SHP77 treated with DMSO at 0.1 percent for 48 hours (cell line): ENCODE measurements at places on chromosomes 12 and 14.

DNA sequence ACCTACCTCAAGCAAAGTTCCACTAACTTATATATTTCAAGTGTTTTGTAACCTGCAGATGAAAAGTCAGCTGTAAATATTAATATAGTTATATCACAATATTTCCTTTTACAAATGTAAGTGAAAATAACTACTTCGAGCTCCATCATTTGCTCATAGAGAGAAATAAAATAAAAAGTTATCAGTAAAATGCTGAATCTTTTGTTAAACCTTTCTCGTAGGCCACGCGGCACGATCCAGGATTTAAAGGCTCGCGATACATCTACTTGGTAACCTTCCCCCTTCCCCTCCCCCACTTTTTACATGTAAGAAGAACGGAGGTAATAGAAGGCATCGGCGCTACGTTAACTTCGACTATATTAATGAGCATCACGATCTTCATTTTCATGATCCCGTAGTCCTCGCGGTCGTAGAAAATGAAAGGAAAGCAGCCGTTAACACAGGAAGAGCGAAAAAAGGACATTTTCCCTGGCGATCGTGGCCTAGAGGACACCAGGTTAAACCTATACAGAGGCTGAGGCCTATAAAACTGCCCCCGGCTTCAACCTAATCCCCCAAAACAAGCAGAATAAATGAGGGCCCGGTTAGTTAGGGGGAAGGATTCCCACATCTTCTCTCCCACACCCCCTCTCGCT is 508 bp downstream of the HNRNPC start:
- DNase-seq, result peak; percentile 12

GRCh38 chr12:78878866-78879265 is 14.3 kb downstream of the SYT1 start:
- no peak for DNase-seq

DNA sequence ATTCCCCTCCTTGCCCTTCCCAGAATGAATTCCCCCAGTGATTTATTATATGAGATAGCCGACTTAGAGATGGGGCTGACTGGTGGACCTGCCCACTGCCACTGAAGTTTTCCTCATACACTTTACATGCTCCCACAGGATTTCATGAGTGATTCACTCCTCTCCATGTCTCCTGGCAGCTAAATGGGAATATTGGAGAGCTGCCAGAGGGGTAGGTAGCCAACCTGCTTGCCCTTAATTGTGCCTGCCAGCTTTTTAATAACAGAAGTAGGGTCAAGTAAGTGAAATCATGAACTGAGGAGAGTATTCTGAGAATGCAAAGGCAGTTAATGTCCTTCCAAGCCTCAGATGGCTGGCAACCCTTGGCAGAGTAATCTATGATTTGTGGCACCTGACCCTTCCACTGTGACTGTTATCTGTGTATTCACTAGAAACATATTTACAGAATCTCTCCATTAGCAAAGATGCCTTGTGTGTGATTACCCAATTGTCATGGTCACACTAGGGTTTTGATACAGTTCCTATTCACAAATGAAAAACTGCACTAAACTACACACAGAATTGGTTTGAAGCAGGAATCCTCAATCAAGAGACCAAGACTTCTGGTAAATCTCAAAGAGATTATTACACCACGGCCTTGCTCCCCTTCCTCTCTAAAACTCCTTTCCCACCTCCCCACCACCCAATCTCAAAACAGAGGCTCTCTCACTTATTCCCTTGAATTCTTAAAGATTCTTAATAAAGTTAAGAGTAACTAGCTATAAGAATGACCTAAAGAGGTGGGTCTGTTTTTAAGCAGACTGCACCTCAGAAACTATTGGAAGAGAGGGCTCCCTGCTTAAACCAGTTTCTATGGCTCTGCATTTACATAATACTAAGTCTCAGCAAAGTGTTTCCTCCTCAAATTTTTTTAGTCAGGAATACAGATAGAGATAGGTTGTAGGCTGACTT is 17.2 kb downstream of the NKX2-1 start:
- DNase-seq, result peak; percentile 48

- DNase-seq, result no peak
Measured at GRCh38 chr12:124713041-124713435, 145.6 kb upstream of the NCOR2 start.

- no peak for DNase-seq
Measured at GRCh38 chr12:125403843-125404242, 338.6 kb downstream of the AACS start.

- no peak for DNase-seq
Measured at GRCh38 chr14:70013271-70013873, 134.2 kb downstream of the SMOC1 start.

DNA sequence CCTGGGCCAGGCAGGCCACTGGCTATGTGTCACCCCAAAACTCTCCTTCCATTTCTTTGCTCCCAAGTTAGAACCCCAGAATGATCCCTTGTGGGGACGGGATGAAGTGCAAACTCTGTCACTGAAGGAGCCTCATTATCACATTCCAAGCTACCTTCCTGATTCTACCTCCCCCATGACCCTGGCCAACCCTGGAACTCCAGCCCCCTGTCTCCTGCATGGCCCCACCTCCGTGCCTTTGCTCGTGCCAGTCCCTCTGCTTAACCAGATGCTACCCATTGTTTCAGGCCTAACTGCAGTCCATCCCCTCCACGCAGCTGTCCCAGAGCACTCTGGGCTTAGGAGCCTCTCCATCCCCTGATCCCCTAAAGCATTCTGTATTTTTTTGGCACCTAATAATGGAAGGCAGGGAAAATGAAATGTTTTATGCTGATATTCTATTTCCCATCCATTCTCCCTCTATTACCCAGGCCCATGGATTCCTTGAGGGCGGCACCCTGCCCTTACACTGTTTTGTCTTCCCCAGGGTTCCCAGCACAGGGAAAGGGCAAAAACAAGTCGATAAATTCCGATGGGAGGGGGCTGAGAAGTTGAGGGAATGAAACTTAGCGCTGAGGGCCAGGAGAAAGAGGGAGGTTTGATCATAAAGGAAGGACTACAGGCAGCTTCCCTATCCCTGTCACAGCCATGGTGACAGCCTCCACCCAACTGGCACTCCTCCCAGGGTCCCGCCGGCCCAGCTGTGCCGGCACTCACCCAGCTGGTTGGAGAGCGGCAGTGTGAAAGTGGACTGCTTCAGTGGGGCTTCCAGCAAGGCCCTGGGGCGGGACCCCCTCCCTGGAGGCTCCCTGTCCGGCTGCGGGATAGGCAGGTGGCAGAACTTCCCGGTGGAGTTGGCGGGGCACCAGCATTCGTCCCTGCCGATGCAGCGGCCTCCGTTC is 58.1 kb downstream of the ISCA2 start:
- no peak for DNase-seq

GRCh38 chr12:97229004-97229403 is 233.6 kb upstream of the RMST start:
- DNase-seq, result peak; percentile 98

GRCh38 chr12:10392394-10392930 is 2.6 kb upstream of the KLRK1 start:
- DNase-seq, result no peak

GRCh38 chr12:88580051-88580871 is at the start of gene KITLG:
Gene KITLG (minus strand): TSS chr12:88580471. CDS start chr12:88580278, 193 bp downstream.
- peak; percentile 81 for DNase-seq

DNA sequence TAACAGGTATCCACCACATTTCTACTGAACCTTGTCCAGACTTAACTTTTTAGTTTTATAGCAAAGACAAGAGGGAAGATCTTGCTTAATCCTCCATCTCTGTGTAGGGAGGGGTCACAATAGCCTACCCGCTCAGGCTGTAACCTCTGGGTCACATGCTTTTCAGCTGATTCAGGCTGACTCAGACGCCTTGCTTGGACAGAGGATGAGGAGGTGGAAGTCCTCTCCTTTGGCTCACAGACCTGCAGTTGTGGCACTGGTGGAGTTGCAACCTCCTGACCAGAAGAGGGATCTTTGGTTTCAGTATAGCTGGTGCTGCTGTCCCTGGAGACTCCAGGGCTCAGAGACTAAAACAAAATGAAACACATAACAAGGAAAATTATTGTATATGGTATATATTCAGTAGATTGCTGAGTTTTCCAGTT is 16.2 kb downstream of the ACIN1 start:
- no peak for DNase-seq

- no peak for DNase-seq
Measured at GRCh38 chr12:6772726-6773589, 638 bp downstream of the LAG3 start.

GRCh38 chr14:24247422-24247821 is 5.0 kb upstream of the TINF2 start:
- no peak for DNase-seq

DNA sequence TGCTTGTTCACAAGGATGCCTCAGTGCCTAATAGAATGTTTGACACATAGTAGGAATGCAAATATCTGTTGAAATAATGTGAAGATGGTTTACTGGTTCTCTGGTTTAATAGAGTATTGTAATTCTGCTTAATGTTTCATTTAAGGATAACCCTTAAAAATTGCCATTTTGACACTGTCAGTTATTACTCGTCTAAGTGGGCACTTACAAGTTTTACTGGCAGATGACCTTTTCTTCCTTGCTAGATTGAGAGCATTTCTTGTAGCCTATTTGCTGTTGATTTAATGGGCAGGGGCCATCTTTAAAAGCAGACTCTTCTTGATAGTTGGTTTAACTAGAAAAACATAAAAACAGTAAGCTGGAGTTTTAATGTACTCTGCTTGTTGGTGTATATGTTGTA is 1.9 kb downstream of the TMEM263 start:
- DNase-seq, result no peak

GRCh38 chr14:57008534-57008933 is 198.3 kb upstream of the OTX2 start:
- DNase-seq, result no peak

DNA sequence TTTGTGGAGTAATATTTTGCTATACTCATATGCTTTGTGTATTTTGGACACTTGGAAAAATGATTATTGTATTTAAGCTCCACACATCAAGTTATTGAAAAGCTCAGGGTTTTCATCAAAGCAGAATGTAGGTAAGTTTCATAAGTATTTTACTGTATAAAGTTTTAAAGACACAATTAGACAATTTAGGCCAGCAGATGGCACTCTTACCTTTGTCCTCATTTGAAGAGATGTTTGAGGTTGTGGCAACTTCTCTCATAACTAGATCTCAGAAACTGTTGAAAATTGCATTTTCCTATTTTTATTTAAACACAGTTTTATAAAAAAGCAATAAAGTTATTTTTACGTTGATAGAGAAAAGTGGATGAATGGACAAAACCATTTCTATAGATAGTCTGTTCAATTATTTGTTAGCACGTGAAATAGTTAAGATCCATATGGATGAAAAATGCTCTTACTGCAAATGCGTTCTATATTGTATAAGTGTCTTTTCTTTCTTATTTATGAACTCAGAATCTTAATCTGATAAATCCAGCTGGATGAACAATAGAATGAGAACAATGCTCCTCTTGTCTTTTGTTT is 300.0 kb downstream of the AEBP2 start:
- peak; percentile 19 for DNase-seq

DNA sequence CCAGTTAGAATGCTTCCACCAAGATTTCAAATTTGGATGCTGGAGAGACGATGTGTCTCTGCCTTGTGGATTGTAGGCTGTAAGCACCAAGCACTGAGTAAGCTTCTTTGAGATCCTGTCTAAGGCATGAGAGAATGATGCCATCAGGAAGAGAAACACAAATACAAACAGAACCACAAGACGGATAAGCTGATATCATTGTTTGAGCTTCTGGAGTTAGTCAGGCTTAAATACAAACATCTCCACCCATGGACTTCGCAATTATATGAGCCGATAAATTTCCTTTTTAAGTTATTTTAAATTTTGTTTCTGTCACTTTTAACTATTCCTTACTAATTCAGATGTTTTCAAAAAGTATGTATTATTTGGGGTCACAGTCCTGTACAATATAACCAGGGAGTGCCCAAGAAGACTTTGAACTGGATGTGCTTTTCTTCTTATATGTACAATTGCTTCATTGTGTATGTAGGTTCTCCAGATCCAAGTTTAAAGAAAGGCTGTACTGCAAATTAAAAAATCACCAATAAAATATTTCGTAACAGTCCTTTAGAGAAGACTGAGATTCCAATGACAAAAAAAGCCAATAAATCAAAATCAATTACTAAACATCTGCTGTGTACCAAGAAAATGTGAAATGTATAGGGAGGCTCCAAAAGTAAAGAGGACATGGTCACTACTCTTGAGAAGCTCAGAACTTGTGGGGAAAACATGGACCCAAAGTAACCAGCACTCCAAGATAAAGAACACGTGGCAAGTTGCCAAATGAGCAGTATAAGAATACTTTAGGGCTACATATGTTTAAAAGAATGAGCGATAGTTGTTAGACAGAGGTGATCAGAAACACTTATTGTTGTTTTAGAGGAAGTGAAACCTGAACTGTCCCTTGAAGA is 274.1 kb downstream of the ADAMTS20 start:
- no peak for DNase-seq

- DNase-seq, result no peak
Measured at GRCh38 chr14:73714656-73715081, 485 bp upstream of the PNMA1 start.

GRCh38 chr12:267581-268482 is 5.2 kb upstream of the SLC6A13 start:
- DNase-seq, result no peak

DNA sequence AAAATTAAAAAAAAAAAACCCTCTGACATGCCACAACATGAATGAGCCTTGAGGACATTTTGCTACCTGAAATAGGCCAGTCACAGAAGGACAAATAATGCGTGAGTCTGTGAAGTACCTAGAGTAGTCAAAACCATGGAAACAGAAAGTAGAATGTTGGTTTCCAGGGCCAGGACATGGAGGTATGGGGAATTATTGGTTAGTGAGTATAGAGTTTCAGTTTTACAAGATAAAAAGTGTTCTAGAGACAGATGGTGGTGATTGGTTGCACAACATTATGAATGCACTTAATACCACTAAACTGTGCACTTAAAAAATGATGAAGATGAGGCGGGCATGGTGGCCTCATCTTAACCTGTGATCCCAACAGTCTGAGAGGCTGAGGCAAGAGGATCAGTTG is 47.6 kb upstream of the ZFP36L1 start:
- DNase-seq, result no peak

- DNase-seq, result no peak
Measured at GRCh38 chr14:39739796-39740195, 307.6 kb upstream of the FBXO33 start.

DNA sequence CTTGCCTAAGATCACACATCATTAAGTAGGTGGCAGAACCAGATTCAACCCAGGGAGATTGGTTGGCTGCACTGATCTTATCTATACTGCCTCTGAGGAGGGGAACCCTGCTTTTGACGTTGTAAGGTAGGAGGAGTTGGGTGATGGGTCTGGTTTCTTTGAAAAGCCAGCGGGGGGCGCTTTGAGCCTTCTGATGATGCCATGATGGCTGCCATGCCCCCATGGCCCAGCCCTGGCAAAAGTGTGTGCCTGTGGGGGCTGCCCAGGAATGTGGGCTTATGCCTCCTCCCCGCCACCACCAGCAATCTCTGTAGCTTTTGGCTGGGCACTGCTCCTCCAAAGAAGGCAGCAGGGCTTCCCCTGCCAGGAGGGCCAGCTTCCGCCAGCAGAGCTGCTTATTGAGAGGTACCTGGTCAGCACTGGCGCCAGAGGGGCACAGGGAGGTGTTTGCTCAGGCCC is 224.3 kb downstream of the SLC41A2 start:
- DNase-seq, result no peak

- DNase-seq, result no peak
Measured at GRCh38 chr12:53798575-53798974, 46.8 kb upstream of the CISTR start.

GRCh38 chr14:104657101-104657524 is 32.3 kb upstream of the INF2 start:
- no peak for DNase-seq
